ENCODE measurements at places on chromosomes 13 and 19.

DNA sequence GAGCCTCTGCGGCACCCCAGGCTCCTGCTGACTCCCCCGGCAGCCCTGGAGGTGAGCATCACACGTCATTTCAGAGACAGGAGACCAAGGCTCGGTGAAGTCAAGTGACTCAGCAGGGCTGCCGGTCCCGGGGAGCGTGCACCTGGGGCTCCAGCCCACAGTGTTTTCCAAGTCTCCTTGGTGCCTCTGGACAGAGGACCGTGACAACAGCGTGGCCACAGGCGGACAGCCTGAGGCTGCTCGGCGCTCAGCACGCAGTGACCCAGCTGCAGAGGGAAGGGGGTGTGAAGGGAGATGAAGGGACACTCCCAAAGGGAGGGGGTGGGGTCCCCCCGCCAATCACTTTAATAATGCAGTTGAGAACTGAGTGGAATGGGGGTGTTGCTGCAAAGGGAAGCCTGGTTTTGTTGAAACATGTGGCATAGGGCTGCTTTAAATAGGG, 17.5 kb upstream of the ASPDH start:
- peak; percentile 79 for DNase-seq

- DNase-seq = no peak
Measured at GRCh38 chr13:54733639-54734038, 1705.0 kb downstream of the OLFM4 start.

- no peak for DNase-seq
Measured at GRCh38 chr19:8261881-8262280, 46.3 kb downstream of the CD320 start.

DNA sequence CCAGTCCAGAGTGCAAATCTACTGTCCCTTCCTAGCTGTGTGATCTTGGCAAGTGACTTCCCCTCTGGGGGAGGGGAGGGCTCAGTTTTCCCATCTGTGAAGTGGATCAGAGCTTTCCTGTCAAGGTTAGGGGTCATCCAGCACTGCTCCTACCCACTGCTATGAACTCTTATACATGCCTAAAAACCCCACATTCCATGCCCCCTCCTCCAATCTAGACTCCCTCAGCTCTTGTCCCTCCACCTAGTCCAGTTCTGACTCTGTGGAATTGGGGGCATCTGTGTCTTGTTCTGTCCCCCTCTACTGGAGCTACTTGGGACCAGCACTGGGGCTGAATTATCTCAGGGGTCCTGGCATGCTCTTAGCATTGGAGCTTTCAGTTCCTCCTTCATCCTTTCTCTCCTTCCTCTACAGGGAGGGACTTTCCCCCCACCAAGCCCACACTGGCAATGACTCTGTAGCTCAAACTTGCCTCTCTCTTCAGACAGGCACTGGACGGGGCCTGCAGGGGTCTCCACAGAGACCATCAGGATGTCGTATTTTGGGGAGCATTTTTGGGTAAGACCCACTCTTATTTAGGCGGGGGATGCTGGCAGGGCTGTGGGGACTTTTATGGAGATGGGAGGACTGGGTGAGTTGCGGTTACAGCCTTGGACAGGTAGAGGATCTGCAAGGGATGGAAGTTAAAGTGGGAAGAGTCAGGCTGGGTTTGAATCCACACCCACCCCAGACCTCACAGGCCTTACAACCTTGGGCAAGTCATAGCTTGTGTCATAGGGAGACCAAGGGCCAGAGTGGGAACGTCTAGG, 3.6 kb downstream of the FCHO1 start:
- no peak for DNase-seq
